Mucosa of gallbladder (tissue), 1 donor: ENCODE measurements at places on chromosomes 3 and 15.
A peak's percentile ranks its signal among the peaks of the same experiment; 100 is the strongest.

DNA sequence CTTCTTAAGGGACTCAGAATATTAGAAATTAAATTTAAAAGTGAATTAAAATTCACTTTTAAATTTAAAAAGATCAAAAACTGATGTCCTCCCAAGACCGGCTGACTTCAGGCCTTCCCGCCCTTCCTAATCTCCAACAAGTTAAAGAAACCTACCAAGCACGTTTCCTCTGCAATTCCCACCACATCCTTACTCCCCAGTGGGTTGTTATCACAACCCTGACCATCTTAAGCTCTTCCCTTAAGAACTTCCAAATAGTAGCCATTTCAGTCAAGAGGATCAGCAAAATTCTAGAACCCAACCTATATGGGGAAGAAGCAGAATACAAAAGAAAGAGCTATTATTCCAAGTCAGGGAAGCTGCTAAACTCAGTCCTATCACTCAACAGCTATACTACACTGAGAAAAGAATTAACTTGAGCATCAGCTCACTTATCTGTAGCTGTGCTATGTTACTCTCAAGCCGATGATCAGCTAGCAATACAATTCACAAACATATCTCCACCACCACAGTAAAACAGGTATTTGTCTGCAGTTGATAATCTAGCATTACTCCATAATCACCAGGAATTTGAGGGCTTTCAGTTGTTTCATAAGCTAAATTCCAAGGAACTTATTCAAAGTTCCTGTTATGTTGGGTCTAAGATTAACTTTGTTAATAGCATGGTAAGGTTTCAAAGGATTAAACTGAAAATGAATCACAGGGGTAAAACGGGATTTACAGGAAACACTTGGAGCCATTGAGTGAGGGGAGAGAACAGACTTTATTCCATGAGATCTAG, 14.3 kb downstream of the ABCC5 start:
- no peak for DNase-seq

- DNase-seq, result peak; percentile 28
These were observed 6.3 kb upstream of the RARB start for GRCh38 chr3:25421747-25422146.

GRCh38 chr3:108507902-108508301, 2.5 kb downstream of the MYH15 start:
- DNase-seq, result no peak

- DNase-seq, result no peak
These were observed 56.4 kb downstream of the PLD1 start for GRCh38 chr3:171753665-171754408.

- no peak for DNase-seq
These were observed 10.2 kb upstream of the HERC1 start for GRCh38 chr15:63843901-63844317.

DNA sequence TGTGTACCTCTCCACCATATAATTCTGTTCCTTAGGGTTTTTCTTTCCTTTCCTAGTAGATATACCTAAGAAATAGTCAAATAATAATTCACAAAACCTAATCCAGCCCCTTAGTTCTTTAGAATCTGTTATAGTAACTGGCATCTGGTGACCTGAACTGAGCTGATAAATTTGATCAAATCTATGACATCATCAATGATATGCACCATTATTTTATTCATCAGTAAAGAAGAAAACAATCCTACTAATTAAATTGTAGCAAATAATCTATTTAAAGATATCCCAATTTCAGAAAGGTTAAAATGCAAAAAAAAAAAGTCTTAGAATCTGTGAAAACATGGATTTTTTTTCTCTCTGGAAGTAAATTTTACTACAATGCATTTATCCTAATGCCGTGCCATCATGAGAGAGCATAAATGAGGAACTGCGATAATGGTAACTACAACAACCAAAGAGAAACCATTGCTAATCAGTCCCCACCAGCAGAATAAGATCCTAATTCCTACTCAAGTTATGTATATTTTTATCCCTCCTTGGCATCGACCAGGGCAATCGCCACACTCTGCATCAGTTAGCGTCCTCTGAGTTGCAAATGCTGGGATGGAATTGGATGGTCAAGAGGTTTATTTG, 6.6 kb upstream of the MNS1 start:
- DNase-seq, result no peak

- DNase-seq, result no peak
These were observed 217.8 kb upstream of the EOMES start for GRCh38 chr3:27939940-27940339.

- DNase-seq, result no peak
These were observed 39.3 kb downstream of the EDEM1 start for GRCh38 chr3:5226783-5227182.

GRCh38 chr15:73065114-73065513, 12.9 kb downstream of the NEO1 start:
- DNase-seq, result no peak

DNA sequence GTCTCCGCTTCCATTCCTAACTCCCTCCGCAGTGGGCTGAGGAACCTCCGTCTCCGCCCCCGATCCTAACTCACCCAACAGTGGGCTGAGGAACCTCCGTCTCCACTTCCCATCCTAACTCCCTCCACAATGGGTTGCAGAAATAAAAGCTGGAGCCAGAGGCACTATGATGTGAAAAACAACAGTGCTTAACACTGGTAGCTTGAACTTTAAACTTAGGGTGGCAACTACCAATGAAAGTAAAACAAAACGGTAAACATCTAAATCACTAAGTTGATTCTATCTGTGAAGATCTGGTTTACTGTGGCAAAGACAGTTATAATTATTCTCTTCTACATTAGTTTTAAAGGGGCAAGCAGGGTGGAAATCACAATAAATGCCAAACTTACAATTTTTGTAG, 25.9 kb upstream of the GP5 start:
- no peak for DNase-seq

GRCh38 chr3:150673966-150674365, 29.8 kb downstream of the ERICH6 start:
- DNase-seq, result no peak

- DNase-seq, result no peak
These were observed 45.7 kb downstream of the CTDSPL start for GRCh38 chr3:37907371-37907770.

GRCh38 chr15:87340370-87340769, 916.2 kb downstream of the NTRK3 start:
- no peak for DNase-seq

GRCh38 chr15:56165234-56165633, 78.4 kb downstream of the RFX7 start:
- DNase-seq, result no peak

DNA sequence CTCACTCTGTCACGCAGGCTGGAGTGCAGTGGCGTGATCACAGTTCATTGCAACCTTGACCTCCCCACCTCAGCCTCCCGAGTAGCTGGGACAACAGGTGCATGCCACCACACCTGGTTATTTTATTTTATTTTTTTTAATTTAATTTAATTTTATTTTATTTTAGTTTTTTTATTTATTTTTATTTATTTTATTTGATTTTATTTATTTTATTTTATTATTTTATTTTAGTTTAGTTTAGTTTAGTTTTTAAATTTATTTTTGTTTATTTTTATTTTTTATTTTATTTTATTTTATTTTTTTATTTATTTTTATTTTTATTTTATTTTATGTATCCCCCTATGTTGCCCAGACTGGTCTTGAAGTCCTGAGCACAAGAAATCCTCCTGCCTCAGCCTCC, 202.3 kb upstream of the SLCO3A1 start:
- DNase-seq, result no peak

DNA sequence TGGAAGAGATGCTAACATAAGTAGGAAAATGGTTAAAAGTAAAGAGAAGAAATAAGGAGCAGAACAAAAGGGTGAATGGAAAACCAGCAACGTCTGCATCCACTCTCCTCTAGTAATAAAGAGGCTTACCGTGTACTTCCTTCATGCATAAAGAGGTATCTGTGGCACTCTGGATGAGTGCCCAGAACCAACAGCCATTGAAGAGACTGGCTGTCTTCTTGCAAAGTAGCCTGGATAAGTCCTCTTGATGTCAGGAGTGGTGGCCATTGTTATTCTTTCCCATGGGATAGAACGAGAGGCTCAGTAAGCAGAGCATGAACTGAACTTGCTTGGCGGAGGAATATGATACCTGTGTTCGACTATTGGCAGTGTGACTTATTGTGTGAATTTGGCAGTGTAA, 186.2 kb upstream of the RASGRP1 start:
- DNase-seq, result no peak

GRCh38 chr15:38860253-38860652, 295.6 kb upstream of the RASGRP1 start:
- no peak for DNase-seq

GRCh38 chr3:41288785-41289184, 89.5 kb downstream of the CTNNB1 start:
- no peak for DNase-seq

DNA sequence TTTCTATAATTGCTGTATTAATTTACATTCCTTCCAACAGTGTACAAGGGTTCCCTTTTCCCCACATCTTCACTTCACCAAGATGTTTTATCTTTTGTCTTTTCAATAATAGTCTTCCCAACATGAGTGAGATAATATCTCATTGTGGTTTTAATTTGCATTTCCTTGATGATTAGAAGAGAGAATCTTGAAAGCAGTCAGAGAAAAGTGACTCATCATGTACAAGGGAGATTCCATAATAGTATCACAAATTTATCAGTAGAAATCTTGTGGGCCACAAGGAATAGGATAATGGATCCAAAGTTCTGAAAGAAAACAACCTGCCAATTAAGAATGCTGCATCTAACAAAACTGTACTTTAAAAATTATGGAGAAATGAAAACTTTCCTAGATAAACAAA, 189.3 kb downstream of the NECTIN3 start:
- no peak for DNase-seq

GRCh38 chr3:61812517-61812916, 251.1 kb downstream of the PTPRG start:
- no peak for DNase-seq

GRCh38 chr3:30605706-30606300, 598 bp upstream of the TGFBR2 start:
- DNase-seq, result no peak

- no peak for DNase-seq
These were observed 127.6 kb downstream of the SOX2 start for GRCh38 chr3:181839039-181839915.

DNA sequence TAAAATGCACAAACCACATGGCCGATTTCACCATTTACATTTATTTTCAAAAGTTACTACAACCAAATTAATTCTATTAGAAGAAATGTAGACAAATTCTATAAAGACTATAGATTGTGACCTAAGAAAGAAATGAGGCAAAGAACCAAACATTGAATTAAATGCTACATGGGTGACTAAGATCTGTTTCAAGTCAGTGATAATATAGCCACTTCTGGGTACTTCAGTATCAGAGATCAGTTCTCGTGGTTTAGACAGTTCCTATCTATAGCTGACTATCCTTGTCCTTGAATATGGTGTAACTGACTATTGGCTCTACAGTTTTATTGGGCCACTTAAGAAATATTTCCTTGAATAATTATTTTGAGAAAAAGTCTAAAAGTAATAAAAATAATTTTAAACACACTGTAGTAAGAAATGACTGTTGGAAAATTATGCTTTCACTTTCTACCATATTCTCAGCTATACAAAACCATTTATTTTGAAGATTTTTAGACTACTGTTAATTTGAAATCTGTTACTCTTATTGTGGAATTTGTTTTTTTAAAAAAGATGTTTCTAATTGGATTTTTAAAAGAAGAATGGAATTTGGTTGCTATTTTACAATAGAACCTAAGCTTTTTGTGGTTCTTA, 14.1 kb downstream of the KCNMB3 start:
- DNase-seq, result no peak

DNA sequence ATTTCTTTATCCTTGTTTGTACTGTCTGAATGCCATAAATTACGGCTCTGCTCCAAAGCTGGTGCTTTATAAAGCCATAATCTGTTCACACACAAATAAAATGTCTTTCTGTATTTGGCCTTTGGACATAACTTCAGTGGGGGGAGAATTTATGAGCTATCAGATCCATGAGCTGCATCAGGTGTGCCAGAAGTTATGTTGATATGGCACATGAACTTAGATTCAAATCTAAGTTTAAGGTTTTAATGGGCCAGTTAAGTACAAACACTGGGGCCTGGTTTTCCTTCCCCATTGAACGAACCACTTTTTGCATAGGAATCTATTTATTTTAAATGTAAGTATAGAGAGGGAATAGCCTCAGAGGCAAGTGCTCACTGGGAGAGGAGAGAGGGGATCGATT, 239.9 kb downstream of the NFKBIZ start:
- DNase-seq, result no peak

DNA sequence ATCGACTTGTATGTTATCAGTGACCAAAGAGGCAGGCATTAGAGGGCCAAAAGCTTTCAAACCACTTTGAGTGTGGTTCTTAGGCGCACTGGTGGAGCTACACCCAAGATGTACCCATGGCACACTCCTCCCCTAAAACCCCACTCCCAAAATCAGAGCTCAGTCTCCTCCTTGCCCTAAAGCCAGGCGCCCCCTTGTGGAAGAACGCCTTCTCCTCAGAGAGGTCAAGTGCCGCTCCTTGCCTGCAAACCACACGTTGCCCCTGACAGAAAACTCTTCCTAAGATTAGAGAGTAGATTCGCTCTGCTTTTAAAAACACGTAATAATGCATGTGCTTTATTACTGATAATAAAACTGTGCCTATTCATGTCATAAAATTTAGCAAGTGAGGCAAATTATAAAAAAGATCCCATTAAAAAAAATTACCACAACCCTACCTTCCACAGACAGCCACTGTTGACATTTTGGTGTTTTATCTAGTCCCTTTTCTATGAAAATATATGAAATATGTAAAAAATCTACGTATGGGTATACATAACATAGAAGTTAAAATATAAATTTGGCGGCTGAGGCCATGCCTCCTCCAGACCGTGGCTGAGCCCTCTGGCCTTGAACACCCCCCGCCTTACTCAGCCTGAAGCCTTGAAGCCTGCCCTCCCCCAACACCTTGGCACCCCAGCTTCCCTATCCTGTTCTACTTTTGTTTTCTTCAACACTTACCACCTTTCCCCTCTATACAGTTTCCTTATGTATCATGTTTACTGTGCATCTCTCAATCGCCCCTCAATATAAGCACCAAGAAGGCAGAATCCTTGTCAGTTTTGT, 33.5 kb downstream of the BCL2L10 start:
- DNase-seq, result peak; percentile 75

DNA sequence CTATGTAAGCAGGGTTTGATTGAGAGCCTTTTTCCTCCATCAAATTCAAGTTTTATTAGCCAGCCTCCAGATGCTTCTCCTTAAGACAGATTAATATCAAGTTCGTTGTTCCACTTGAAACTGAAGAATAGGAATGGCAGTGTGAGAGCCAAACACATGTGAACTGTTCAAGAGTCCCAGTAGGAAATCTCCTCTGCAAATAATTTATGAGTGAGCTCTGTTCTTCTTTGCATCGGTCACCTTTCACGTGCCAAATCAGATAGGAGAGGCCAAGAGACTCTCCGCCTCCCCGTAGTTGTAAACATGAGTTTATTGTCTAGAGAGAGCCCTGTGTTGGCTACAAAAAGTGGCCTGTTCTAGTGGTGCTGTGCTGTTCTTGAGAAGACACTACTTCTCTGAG, 372.1 kb upstream of the NR2F2 start:
- no peak for DNase-seq

- DNase-seq, result no peak
These were observed 57.5 kb upstream of the SIN3A start for GRCh38 chr15:75508840-75509532.
